ENCODE measurements at places on chromosomes 2 and 18.

- no peak for DNase-seq
Measured at GRCh38 chr2:226754821-226755604, 44.6 kb downstream of the IRS1 start.

GRCh38 chr18:27606741-27607140 is 421.6 kb upstream of the CHST9 start:
- DNase-seq, result no peak

GRCh38 chr2:52445686-52446085 is 1321.9 kb upstream of the CHAC2 start:
- DNase-seq, result no peak

DNA sequence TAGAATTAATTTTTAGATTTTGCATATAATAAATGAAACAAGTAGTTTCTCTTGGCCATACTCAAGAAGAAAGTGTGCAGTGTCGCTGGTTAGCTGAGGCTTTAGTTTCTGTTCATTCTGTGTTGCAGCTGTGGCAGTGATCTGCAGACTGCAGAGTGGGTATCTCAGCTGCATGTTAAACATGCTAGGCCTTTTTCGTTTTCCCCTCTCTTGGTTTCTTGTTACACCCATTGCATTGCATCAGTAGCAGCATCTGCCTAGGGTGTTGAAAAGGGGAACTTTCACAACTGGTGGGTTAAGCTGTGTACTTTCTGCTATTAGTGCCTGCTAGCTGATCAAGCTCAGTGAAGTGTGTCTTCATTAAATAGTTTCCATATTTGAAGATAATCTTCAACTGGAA is 51.3 kb downstream of the ACSL3 start:
- peak; percentile 97 for DNase-seq

DNA sequence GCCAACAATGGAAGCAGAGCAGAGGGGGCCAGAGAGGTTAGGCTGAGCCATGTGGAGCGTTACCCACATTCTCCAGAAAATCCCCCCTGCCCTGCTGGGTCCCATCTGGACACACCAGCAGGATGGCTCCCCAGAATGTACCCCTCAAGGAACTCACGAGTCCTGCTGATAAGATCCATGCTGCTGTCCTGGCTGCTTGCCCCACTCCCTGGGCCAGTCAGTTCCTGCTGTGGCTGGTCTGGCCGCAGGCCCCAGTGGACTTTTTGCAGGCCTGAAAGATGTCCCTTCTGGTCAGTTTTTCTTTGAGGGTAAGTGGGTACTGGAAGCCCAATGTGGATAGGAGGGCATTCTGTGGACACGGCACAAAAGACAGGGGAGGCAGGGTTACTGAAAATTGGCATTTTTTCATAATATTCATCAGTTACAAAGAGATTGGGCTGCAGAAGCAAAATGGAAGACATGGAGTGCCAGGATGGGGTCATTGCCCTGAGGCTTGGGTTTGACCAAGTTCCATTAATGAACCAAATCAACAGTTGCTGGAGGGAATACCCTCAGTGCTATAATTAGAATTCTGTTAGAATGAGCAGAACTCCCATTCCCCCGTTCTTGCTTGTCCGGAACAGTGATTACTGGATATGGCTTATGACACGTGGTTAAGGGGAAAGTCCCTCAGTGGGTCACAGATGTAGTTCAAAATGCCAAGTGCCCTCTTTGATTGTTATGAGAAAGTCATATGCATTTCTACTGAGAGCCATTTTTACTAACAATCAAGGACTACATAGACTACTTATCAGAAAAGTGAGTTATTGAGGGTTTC is 38.7 kb downstream of the SLC4A5 start:
- DNase-seq, result no peak

DNA sequence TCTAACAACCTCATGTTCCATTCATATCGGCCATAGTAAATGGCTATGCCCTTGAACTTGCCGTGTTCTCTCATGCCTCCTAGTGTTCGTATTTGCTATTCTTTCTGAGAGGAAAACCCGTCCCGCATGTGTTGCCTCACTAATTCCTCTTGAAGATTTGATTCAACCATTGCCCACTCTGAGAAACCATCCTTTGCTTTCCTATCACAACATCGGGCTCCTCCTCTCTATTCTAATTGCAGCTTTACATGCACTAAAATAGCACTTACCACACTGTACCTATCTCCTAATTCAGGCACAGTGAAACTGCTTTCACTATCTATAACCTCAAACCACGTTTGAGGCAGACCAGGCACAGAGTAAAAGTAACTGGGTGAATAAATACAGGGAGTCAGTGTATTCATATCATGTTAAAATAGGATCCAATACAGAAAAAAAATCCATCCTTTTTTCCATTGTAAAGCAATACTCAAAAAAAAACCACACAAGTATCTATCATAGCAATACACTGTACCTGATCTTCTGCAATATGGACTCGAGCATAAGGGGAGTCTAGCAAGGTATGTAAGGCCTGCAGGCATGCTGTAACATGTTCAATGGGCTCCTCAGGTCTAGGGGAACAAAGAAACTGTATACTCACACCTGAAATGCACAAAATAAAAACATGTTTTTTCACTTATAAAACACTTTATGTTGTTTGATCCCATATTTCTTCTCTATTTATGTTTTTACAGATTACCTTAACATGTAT is 39.0 kb upstream of the STRN start:
- DNase-seq, result peak; percentile 49

- no peak for DNase-seq
Measured at GRCh38 chr2:64711252-64711800, 57.6 kb upstream of the SERTAD2 start.

DNA sequence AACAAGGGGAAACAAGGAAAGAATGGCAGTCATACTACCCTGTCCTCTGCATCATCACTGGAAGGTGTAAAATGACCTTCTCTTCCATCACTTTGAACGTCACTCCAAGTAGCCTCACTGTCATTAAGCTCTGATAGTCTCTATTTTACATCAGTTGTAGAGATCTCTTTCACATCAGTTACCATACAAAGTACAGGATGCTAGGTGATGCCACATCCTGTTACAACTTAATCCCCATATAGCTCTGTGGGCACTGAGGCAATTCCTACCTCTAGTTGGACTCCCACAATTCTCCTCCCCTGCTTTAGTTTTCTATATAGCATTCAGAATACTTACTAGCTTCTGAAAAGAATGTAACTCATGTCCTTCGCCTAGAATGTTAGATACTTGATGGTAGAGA is 55.1 kb upstream of the TTC27 start:
- DNase-seq, result peak; percentile 17

DNA sequence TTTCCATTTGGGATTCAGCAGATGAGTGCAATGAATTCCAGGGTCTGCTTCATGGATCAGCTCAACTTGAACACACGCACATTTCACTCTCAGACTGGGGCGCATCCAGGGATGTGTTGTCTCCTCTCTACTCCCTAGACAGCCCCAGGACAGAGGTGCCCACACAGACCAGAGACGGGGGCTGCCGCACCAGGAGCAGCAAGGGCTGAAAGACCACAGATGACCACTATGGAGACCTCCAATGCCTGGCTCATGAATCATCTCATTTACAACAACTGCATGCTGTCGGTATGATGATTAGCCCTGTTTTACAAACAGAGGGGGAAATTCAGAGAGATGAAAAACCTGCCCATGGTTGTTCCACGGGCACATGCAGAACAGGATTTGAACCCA is 63.1 kb downstream of the CYP26B1 start:
- no peak for DNase-seq

DNA sequence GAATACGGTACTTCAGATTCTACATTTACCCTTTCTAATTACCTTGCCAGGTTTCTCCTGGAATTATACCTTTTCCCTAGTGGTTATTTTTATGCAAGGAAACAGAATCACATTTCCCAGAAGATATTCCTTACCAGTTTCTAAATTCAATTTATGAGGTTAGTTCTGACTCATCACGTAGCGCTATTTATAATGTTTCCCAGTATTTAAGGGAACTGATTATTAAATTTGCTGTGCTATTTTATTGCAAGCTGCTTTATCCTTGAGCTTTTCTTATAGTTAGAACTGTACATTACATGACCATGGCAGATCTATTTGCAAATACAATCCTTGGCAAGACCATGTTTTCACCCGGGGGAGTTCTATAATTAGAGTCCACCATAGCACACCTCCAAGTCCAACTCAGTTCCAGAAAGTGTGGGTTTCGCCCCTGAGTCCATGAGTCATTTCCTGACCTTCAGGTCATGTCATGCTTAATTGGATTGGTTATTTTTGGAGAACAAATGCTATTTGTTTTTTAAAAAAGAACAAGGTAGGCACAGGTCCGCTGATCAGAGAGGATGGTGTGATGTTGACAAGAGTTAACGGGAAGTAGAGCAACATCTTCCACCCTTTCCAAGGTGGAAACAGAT is 126.6 kb downstream of the ZNF532 start:
- DNase-seq, result no peak

- no peak for DNase-seq
Measured at GRCh38 chr2:23241121-23241520, 143.9 kb upstream of the KLHL29 start.

- DNase-seq, result no peak
Measured at GRCh38 chr2:204265681-204266181, 279.5 kb upstream of the PARD3B start.

- DNase-seq, result no peak
Measured at GRCh38 chr2:12282780-12283695, 433.7 kb upstream of the TRIB2 start.

DNA sequence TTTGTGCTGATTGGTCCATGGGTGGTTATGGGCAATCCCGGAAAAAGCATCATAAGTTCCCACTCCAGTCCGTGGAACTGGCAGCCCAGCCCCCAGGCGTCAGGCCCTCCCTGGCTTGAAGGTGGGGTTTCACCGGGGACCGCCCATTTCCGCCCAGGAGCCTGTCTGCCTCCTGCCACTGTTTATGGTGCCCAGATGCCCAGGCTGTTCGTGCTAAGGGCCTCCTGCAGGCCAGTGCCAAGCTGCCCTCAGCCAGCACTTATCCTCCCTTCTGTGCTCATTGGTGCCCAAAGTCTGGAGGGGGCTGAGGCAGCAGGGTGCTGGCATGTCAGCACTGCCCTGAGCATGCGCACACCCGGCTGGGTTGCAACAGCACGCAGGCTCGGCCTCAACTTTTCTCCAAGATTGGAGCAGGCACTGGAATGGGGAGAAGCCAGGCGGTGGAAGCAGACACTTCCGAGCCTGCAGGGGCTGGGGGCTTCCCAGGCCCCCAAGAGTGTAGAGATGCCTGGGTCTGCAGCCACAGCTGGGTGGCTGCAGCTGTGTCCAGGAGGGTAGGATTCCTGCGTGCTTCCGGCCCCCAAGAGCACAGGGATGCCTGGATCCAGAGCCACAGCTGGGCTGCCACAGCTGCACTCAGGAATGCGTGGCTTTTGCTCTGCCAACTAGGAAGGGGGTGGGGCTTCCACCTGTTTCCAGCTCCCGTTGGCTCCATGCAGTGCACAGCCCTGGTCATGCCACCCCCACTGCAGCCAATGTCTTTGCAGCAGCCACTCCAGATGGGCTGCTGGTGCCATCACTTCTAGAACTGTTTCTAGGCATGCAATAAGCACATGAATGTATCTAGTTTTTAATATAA is 74.0 kb downstream of the AGPS start:
- DNase-seq, result no peak

GRCh38 chr2:9205963-9206948 is at the start of gene ASAP2:
ASAP2 (plus strand) TSS chr2:9206812; CDS start chr2:9207105, 293 bp downstream.
- peak; percentile 86 for DNase-seq

- no peak for DNase-seq
Measured at GRCh38 chr2:152418688-152419087, 83.7 kb downstream of the FMNL2 start.

DNA sequence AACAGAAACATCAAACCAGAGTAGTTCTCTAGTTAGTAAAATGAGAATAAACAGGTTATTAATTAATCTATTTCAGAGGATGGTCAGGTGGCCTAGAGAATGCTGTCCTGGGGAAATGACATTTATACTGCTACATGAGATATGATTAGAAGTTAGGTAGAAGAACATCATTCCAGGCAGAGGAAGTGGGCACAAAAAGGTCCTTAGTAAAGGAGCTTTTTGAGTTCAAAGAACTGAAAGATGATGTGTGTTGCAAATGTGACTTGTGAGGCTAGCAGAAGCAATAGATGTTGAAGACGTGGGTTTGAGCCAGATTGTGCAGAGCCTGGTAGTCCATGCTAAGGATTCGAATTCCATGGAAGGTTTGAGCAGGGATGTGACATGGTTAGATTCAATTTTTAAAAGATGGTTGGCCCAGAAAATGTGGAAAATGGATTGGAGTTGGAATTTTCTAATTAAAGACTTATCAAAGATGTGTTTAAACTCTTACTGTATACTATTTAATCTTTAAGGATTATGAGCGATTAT is 34.2 kb downstream of the RAB10 start:
- DNase-seq, result peak; percentile 42

GRCh38 chr18:69590150-69590549 is 189.5 kb downstream of the DOK6 start:
- DNase-seq, result no peak

DNA sequence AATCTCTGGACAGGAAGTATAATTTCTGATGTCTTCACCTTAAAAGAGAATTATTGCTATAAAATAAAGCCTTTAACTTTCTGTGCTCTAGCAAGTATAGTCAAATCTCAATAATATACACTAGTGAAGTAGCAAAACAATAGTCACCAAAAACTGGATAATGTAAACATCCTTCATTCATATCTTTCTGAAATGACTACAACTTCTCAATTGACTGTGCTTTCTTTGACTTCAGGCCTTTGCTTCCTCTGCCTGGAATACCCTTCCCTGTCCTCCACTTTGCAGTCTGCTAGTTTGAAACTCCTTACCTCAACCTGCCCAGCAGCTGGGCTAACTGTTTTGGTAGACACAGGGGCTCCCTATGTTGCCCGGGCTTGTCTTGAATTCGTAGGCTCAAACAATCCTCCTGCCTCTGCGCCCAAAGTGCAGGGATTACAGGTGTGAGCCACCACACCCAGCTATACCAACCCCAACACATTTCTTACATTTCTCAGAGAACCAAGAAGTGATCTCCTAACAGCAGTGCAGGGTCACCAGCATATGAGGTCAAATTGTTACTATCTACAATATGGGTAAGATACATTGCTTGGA is 6.6 kb upstream of the PCBP1 start:
- no peak for DNase-seq

DNA sequence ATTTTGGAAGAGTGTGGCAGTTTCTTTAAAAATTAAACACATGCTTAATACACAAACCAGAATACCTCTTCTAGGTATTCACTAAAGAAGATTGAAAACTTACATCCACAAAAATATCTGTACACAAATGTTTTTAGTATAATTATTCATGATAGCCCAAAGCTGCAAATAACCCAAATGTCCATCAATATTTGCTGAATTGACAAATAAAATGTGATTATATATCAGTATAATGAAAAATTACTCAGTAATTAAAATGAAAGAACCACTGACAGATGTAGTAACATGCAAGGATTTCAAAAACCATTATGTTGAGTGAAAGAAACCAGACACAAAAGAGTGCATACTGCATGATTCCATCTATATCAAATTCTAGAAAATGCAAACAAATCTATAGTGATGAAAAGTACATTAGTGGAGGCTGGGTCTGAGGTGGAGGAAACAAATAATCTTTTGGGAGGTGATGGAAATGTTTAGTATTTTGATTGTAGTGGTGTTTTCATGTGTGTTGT is 94.8 kb downstream of the QPCT start:
- no peak for DNase-seq

DNA sequence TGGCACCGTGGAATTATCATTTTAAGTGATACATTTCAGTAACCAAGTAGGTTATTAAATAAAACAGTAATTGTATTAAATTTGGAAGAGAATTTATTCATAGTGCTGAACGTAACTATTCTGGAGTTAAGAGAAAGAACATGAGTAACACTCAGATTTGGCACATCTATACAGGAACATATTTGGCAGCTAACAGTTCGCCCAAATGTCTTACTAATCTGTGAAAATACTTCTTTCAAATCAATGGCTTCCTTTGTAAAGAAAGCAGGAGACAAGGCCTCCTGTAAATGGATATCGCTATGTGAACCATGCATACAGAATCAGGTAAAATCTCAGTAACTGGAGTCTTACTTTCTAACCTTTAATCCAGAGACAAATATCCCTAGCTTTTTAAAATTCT is 64.4 kb downstream of the ZNF516 start:
- no peak for DNase-seq
